ENCODE measurements at places on chromosomes 16 and 17.

DNA sequence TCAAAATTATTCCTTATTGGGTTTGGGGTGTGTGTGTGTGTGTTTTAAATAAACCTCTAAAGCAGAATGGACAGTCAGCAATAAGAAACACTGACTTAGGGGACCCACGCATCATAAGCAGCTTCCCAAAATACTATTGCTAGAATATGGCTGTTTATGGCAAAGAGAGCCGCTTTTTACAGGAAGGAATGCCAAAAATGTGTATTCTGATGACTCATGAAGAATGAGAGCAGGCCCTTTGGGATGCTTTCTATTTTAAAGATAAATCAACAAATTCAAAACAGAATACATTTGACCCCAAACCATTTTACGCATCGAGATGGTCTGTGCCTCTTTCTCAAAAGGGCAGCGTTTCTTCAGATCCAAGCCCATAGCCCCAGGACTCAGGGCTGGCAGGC is 37.5 kb downstream of the ARHGAP17 start:
- no peak for DNase-seq

GRCh38 chr16:4646773-4647643 is 22.4 kb downstream of the MGRN1 start:
- DNase-seq: no peak

DNA sequence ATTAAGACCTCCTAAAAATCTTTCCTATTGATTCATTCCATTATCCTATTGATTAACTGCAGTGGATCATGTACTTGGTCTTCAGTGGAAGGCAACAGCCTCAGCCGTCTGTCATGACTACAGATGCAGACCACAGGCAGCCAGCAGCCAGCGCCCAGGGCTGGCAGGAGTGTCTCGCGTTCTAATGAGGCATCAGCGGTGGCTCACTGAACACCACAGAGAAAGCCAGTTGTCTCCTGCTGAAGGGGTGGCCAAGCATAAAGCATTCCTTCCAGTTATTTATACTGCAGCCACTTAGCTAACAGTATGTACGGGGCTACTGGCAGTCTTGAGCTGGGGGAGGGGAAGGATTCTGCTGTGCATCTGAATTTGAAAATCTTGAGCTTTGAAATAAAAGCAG is 214.3 kb downstream of the IRX3 start:
- no peak for DNase-seq

DNA sequence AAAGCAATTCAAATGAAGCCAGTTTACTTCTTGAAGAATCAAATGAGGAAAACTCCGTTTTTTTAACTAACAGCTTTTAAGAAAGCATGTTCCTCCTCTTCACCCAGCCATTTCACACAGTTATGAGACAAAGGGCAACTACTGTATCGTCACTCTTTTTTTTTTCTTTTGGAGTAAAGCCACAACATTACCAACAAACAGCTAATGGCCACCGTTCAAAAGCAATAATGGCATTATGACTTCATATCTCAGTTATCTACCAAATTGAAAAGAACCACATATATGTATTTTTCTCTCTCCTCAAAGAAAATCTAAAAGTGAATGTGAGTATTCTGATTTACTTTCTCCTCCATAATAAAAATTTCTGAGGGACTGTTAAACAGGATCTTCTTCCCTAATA is 14.5 kb downstream of the GRB2 start:
- DNase-seq: no peak

All from stimulated activated CD8-positive, alpha-beta memory T cell treated with anti-CD3 and anti-CD28 coated beads, Interleukin-12 subunit alpha, Interleukin-12 subunit beta, amount 100 ng/mL, for 1 hour (primary cell).